ENCODE measurements at places on chromosomes 11 and 22.

DNA sequence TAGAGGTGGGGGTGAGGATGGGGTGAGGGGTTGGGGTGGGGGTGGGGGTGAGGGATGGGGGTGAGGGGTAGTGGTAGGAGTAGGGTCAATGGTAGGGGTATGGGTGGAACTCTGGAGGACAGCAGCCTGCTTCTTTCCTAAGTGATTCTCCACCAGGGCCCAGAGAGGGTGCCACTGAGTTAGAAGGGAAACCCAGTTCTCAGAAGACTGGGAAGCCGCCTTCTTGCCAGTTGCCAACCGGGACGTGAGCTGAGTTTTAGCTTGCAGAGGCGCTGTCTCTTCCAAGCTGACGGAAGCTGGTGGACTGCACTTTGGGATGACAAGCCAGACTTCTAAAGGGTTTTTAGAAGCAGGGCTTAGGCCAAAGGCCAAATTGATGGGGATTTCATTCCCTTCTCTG lies 104.4 kb downstream of the NAT10 start:
- no peak for DNase-seq

GRCh38 chr22:36238373-36239149 lies 766 bp downstream of the APOL2 start:
- DNase-seq = no peak

DNA sequence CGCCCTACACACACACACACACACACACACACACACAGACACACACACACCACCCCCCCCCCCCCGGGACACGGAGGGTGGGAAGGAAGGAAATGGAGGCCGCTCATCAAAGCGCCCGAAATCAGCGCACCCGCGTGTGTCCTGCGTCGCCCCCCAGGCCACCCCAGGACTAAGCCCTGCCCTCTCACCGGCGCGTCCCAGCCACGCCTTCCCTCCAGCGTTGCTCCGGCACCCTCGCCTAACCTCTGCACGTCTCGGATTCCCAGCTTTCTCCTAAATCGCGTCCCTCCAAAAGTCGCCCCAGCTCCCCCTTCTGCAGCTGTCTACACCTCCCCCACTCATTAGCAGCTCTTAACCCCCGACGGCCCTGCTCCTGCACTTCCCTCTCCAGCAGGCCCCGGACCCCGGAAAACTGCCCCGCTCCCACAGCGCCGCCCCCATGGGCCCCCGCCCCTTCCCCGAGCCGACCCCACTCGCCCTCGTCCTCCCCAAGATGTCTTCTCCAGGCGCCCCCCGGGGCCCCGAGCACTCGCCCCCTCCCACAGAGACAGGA lies 557 bp downstream of the PACSIN2 start:
- DNase-seq = no peak

DNA sequence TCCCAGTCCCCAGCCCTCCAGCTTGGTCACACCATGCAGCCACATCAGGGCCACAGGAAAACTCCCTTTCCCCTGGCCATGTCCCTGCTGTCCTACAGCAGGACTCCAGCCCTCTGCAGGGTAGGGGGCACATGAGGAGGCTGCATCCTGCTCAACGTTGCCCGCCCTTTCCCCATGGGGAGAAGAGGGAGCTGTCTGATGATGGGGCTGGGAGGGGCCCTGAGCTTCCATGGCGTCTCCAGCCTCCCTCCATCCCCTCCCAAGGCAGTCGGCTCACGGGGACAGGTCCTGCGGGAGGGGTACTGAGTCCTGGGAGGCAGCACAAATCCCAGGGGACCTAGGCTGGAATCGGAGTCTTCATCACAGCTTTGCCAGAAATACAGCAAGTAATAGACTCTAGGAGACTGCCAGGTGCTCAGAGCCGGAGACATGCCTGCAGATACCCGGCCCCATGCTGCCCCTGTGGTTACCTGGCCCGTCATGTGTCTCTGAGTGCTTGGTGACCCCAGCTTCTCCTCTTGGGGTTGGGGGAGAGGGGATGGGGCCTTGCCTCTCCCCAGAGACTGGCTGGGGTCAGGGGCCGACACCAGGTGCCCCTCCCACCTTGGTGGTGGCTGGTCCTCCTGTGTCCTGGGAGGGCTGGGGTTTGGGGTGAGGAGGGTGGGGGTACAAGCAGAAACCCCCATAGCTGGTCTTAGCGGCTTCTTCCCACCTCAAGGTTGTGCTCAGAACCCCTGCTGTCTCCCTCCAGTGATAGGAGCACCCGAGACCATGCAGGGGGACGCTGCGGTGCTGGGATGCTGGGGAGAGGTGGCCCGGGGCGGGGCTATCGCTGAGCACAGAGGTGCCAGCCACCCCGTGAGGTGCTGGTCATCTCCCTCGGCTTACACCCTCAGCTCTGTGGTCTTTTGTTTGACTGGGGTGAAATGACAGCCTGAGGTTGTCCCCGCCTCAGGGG lies 2.3 kb downstream of the MRGPRE start:
- DNase-seq = no peak

- DNase-seq = no peak
These were observed 6.7 kb downstream of the CENPM start for GRCh38 chr22:41939981-41940831.

DNA sequence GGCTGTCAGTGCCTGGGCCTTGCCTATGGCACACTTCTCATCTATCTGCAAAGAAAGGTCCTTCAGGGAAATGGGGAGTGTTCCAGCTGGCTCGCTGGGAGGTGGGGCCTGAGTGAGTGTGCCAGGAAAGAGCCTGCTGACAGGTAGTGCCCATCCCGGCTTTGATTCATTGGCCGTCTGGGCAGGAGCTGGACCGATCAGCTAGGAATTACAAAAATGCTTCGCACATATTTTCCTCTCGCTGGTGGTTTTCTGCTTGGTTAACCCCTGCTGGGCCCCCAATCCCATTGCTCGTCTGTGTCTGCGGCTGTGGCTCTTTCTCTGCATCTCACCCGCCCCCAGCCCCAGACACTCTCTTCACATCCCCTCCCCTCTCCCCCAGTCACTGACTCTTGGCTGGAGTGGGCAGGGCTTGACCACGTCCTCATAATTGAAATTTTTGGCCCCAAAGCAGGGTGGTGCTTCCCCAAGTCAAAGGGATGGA lies 10.8 kb downstream of the LIF start:
- peak; percentile 87 for DNase-seq

DNA sequence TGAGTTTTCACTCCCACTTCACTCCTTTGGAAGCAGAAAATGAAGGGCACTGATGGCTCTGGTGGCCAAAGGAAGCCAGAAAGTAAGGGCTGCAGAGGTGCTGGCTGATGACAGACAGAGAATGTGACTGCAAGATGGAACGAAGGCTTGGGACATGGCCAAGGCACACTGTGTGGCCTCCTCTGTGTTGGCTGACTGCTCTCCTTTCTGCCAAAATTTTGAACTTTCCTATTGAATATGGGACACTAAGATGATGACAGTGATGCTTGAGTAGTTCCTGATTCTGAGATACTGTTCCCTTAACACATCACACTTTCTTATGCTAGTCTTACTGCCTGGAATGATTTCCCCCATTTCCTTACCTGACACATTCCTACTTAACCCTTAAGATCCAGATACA lies 156.4 kb downstream of the SWAP70 start:
- DNase-seq = no peak

- no peak for DNase-seq
These were observed 6.4 kb downstream of the CCND1 start for GRCh38 chr11:69647390-69647748.

GRCh38 chr11:76621466-76621865 lies 49.1 kb downstream of the LRRC32 start:
- no peak for DNase-seq

DNA sequence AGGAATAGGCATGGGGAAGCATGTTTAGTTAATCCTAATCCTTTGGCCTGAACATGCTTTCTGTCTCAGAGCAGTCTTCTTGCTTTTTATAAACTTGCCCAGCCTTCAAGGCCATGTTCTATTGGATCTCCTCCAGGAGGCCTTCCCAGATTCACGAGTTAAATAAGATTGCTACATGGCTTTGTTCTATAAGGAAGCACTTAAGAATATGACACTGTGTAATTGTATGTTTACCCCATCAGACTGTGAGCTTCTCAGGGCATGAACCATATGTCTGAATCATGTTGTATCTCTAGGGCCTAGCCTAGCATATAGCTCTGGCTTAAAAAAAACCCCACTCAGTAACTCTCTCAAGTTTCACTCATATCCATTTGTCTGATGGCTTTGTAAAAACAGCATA lies 26.4 kb upstream of the UCP3 start:
- DNase-seq = no peak

DNA sequence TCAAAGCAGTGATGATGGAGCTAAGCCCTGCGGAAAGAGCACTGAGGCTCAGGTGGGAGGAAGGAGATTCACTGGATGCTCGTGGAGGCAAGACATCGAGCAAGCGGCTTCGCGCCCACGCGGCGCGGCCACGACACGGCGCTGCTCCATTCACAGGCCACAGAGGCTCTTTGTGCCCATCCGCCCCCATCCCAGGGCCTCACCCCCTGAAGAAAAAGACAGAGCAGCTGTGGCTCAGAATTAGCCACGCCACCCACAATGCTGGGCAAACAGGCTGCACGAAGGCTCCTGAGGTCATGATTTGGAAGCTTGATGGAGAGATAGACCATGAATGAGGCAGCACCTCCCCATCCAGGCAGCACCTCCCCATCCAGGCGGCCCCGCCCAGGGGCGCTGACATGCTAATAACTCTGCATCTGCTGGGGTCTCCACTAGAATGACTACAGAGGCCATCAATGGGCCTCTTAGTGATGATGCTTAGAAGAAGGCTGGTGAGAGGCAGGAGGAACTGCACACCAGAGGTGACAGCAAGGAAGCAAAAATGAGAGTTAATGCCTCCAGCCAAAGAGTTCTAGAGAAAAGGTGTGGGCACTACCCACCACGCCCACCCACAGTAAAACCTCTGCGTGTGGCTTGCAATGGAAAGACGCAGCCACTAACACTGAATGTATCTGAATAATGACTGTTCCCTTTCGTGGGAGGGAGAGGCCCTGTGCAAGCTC lies 43.5 kb downstream of the MYH9 start:
- no peak for DNase-seq

DNA sequence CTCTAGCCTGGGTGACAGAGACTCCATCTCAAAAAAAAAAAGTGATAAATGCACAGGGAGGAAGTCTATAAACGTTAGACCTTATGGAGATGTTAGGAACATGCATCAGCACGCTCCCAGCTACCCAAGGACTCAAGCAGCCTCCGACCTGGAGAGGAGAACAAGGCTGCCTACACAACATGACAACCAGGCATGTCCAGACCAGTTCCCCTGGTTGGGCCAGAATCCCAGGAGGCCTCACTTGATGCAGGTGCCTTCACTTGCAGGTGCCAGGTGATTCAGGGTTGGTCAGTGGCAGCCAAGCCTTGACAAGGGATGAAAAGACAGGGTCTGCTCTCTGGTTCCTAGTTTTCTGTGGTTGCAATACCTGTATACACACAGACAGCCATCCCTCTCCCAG lies 5.9 kb downstream of the RANGAP1 start:
- DNase-seq = no peak

GRCh38 chr11:83568516-83568915 lies 282.3 kb upstream of the CCDC90B start:
- DNase-seq = no peak

- DNase-seq = no peak
These were observed 19.3 kb downstream of the MOB2 start for GRCh38 chr11:1467270-1467669.

- DNase-seq = peak; percentile 38
These were observed 193.6 kb downstream of the AASDHPPT start for GRCh38 chr11:106271086-106271485.

GRCh38 chr11:108927791-108928545 lies 263.1 kb downstream of the DDX10 start:
- DNase-seq = no peak

- no peak for DNase-seq
These were observed 1.3 kb upstream of the ZNF70 start for GRCh38 chr22:23752090-23752691.

GRCh38 chr11:29124470-29124869 lies 892.4 kb downstream of the KCNA4 start:
- no peak for DNase-seq

DNA sequence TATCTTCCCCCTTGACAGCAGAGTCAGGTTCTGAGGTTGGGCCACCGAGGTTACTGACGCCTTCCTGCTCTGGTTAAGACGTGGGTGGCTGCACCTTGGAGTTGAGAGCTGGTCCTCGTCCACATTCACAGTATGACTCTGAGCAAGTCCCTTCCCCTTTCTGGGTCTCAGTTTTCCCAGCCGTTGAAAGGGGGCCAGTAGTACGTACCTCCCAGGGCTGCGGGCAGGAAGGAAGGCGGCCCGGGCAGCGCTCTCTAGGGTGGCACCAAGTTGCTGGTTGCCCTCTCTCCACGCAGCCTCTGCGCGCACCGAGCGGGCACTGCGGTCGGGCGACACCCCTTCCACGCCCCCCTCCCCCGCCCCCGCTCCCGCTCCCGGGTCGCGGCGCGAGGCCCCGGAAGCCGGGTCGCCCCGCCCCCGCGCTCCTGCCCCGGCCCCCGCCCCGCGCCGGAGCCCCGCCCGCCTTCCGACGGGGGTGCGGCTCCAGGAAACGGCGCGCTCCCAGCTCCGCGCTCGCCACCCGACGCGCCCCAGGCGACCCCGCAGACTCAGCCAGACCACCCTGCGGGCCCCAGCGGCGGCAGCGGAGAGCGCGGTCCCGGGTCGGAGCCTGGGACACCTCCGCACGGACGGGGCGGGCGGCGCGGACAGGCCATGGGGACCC lies at the start of gene EHBP1L1:
TSS of gene EHBP1L1 (plus strand) at position 486 of the 664 bp plus-strand sequence. CDS start 250 bp downstream, outside the sequence.
- DNase-seq = no peak

DNA sequence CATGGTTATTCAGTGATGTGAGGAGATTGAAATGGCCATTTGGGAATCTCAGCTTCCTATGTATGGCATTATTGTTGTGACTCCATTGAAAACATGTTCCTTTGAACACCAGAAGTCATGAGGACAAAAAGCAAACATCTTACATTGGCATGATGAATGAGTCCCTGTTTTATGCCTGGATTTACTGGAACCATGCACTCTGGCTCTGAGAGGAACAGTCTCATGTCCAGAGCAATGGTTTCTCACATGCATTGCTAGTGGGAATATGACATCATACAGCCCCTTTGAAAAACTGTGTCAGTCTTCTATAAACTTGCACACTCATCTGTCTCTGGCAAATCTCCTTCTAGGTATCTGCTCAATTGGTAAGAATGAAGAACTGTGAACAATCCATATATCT lies 3.4 kb upstream of the KDM4F start:
- DNase-seq = no peak

DNA sequence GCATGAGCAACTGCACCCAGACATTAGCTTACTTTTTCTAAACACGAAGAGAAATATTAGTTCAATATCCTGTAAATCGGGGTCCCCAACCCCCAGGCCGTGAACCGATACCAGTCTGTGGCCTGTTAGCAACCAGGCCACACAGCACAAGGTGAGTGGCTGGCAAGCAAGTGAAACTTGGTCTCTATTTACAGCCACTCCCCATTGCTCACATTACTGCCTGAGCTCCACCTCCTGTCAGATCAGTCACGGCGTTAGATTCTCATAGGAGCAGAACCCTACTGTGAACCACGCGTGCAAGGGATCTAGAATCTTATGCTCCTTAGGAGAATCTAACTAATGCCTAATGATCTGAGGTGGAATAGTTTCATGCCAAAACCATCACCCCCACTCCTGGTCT lies 27.8 kb upstream of the DEPDC7 start:
- no peak for DNase-seq

DNA sequence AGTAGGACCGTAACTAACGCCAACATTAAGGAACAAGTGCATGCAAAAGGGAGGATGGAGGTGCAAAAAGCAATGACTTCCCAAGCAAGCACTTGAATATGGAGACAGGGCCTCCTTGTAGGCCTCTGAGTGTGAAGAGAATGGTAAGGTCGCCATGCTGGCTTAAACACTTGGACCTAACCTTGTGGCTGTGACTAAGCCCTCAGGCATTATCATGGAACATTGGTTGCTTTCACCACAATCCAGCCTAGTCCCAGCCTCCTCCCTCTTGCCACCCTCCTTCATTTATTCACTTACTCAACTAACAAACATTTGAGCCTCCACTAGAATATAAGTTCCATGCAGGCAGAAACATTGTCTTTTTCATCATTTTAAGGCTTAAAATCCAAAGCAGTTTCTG lies 11.9 kb upstream of the SYTL2 start:
- DNase-seq = peak; percentile 90

All from epithelial cell of proximal tubule (primary cell).